Glomerular endothelial cell (primary cell): ENCODE measurements at places on chromosomes 12 and 14.

DNA sequence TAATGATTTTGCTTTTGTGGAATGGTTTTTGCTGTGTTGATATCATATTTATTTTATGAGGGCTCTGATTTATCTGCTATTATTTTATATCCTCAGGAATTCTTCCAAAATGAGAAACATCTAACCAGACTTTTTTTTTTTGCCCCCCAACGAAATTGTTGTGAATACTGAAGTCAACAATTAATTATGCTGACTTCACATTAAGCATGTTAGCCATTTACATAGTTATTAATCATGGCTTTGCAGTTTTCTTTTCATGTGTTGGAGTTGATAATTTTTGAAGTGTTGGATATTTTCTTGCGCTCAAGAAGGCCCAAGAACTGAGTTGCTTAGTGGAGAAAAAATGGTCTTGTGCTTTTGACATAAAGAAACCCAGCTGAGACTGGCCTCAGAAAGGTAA, 246.6 kb upstream of the CRY1 start:
- DNase-seq: no peak

DNA sequence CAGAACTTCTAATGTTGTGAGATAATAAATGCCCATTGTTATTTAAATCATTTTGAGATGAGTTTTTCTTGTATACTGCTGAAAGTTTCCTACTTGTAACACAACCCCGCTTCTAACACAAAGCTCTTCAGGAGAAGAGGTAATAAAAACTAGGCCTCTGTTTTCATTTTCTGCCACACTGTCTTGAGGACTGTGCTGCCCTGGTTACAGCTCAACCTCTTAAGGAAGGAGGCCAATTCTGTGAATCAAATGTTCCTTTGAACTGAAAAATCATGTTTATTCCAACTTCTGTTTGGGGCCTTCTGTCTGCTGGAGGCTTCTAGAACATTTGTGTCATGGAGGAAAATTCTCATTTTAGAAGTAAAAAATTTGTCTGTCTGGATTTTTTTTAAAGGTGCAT, 100.3 kb downstream of the LRIG3 start:
- DNase-seq: no peak

DNA sequence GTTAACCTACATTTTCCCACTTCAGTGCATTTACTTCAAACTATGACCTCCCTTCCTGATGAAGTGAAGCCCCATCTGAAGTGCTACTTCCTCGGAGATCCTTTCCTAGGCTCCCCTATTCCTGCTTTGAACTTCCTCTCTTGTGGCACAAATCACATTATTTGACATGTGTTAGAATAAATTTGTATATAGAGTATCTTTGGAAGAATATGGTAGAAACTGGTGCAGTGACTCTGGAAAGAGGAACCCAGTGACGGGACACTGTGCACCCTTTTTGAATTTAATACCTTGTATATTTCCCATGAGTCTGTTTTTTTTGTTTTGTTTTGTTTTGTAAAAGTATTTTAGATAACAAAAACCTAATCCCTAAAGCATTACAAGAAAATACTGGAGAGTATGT, 66.4 kb upstream of the SRSF5 start:
- no peak for DNase-seq

GRCh38 chr12:68414988-68415387, 82.8 kb upstream of the MDM1 start:
- DNase-seq: no peak

DNA sequence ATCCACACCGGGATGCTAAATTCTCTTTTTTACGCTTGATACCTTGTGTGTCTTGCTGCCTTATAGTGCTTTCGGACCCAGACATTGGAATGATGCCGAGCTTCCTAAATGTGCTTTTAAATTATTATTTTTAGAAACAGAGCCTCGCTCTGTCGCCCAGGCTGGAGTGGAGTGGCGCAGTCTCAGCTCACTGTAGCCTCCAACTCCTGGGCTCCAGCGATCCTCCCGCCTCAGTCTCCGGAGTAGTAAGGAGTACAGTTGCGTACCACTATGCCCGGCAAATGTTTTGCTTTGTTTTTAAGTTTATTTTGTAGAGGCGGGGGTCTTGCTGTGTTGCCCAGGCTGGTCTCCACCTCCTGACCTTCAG, 489 bp upstream of the EML5 start:
- DNase-seq: no peak

GRCh38 chr12:16785524-16785923, 179.6 kb upstream of the LMO3 start:
- DNase-seq: no peak

GRCh38 chr12:64923536-64923935, 99.1 kb downstream of the TBC1D30 start:
- no peak for DNase-seq

- DNase-seq: no peak
Measured at GRCh38 chr12:89951050-89951693, 242.5 kb upstream of the ATP2B1 start.

DNA sequence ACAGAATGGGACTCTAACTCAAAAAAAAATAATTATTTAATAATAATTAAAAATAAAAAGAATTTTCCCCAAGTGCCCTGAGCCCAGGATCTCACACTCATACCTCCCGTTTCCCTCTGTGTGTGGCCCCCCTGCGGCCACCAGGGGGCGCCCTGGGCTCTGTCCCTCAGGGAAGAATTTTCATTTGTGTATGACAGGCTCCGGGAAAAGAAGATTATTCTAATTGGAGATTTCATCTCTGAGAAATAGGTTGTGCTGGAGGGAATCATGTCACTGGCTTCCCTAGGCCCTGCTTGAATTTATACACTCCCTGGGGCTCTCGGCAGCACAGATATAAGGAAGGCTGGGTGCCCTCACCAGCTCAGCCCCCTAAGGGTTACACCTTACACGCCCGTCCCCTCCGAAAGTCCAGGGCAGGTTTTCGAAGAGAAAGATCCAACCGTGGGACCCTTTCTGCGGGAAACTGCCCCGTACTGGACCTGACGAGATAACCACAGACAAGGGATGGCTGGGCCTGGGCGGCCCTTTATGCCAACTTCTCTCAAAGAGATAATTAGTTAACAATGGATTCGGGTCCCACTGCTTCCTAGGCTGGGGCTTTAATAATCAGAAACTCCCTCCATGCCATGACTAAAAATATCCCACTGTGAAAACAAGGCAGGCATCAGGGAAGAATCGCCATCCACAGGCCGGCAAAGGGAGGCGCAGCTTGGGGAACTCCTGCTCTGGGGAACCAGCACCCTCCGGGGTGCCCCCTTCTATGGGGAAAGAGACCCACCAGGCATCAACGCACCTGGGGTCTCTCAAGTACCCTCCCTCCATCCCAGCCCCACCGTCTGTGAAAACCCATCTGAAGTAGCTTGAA, 80.7 kb downstream of the KDM2B start:
- no peak for DNase-seq
